ENCODE measurements at places on chromosomes 16 and 17. TPM values are rescaled to one million over a fixed set of nuclear protein-coding genes. Genes with fewer than 3 reads are reported as not detected.
A peak's percentile ranks its signal among the peaks of the same experiment; 100 is the strongest.

DNA sequence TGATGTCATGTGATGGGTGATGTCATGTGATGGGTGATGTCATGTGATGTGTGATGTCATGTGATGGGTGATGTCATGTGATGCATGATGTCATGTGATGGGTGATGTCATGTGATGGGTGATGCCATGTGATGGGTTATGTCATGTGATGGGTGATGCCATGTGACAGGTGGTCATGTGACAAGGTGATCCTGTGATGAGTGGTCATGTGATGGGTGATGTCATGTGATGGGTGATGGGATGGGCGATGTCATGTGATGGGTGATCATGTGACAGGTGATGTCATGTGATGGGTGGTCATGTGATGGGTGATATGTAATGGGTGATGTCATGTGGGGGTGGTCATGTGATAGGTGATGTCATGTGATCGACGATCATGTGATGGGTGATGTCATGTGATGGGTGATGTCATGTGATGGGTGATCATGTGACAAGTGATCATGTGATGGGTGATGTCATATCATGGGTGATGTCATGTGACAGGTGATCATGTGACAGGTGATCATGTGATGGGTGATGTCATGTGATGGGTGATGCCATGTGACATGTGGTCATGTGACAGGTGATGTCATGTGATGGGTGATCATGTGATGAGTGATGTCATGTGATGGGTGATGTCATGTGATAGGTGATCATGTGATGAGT lies 17.2 kb downstream of the CD300LB start:
- DNase-seq, result peak; percentile 69
- H3K4me3 ChIP-seq, result no peak overlapping the region
- H3K36me3 ChIP-seq, result no peaks in the 10 kb centered on the region
- peaks cover 8% of the 10 kb centered on the region for H3K4me1 ChIP-seq
- no peaks in the 10 kb centered on the region for H3K27me3 ChIP-seq
- no peak overlapping the region for H3K27ac ChIP-seq

GRCh38 chr17:79830303-79830702 lies 8.9 kb downstream of the CBX4 start:
- DNase-seq, result no peak
- H3K4me1 ChIP-seq, result peaks cover 17% of the 10 kb centered on the region
- no peak overlapping the region for H3K27ac ChIP-seq
- H3K27me3 ChIP-seq, result no peaks in the 10 kb centered on the region
- H3K36me3 ChIP-seq, result no peaks in the 10 kb centered on the region
- H3K4me3 ChIP-seq, result no peak overlapping the region

- no peak overlapping the region for H3K4me3 ChIP-seq
- H3K27ac ChIP-seq, result no peak overlapping the region
- no peaks in the 10 kb centered on the region for H3K36me3 ChIP-seq
- H3K27me3 ChIP-seq, result peaks cover 18% of the 10 kb centered on the region
- DNase-seq, result peak; percentile 24
Measured at GRCh38 chr17:40791787-40792436, 7.8 kb downstream of the KRT28 start.

- peaks cover 4% of the 10 kb centered on the region for H3K36me3 ChIP-seq
- peak overlapping the region; percentile 88 for H3K4me3 ChIP-seq
- H3K27ac ChIP-seq, result peak overlapping the region; percentile 79
- H3K27me3 ChIP-seq, result no peaks in the 10 kb centered on the region
- peak; percentile 76 for DNase-seq
Measured at GRCh38 chr17:38868817-38869525, 887 bp upstream of the LASP1 start.

Gene KRT222
- 0.43 TPM for total RNA-seq

Gene CETP
- total RNA-seq, result not detected
